ENCODE measurements at places on chromosomes 6 and 20.

DNA sequence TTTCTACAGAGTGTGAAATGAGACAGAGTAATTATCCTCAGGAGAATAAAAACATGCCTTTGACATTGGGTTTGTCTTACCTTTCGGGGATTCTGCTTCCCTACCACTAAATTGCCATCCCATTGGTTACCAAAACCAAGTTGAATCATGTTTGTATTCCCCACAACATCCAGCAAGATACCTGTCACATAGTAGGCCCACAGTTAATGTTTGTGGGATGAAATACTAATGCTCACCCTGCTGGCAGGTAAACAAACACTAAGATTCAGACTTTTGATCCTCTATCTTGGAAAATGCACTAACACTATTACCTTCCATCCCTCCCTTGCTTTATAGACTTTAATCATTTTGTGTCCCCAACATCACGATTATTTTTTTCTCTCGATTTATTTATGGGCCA lies 8.2 kb upstream of the STXBP5 start:
- no peak for DNase-seq

DNA sequence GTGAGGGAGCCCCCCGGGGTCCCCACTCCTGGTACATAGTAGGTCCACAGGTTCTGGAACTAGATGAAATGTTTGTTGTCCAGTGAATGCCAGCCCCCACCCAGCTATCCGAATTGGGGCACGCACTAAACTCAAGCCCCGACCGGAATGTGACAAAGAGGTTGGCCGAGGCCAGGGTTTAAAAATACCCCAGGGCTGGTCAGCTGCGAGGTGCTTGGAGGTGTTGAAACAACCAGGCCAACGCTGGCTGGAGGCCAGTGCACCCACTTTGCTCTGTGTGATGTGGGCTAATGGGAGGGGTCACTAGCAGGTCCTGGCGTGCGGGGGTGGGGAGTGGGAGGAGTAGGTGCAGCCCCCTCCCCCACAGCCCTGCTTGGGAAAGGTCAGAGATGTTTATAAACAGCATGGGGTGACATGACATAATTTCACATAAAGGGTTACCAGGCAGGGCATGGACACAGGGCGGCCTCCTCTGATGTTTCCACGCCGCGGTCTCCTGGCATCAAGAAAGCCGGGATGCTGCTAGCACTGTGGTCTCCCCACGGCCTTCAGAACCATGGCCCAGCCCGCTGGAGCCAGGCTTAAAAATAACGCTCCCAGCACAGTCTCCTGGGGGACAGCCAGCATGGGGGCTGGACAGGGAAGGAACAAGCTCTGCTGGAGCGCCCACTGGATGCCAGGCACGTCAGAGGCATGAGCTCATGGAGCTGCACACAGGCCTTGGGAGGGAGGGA lies 111.2 kb upstream of the PTPN1 start:
- DNase-seq, result no peak

GRCh38 chr6:14818422-14818884 lies 427.4 kb upstream of the JARID2 start:
- no peak for DNase-seq

GRCh38 chr6:132813173-132813856 lies 1.1 kb upstream of the RPS12 start:
- DNase-seq, result peak; percentile 60
